Esophagus squamous epithelium (tissue), 5 donors: ENCODE measurements at places on chromosomes 2 and 18. TPM values are rescaled to one million over a fixed set of nuclear protein-coding genes. Genes with fewer than 3 reads are reported as not detected.

- no peak for DNase-seq
Observed at GRCh38 chr18:79881695-79882094, 69.8 kb downstream of the SLC66A2 start.

GRCh38 chr2:204665207-204665606, 119.9 kb downstream of the PARD3B start:
- no peak for DNase-seq

Gene NOSTRIN
- total RNA-seq = 0.76 TPM

Gene QPCT
- total RNA-seq = 2.1 TPM

GRCh38 chr2:181614874-181615638, 41.8 kb downstream of the CERKL start:
- no peak for DNase-seq

GRCh38 chr2:88141952-88142351, 14.1 kb upstream of the FABP1 start:
- DNase-seq = no peak

Gene PRKAG3
- not detected for total RNA-seq

Gene LYG1
- not detected for total RNA-seq

DNA sequence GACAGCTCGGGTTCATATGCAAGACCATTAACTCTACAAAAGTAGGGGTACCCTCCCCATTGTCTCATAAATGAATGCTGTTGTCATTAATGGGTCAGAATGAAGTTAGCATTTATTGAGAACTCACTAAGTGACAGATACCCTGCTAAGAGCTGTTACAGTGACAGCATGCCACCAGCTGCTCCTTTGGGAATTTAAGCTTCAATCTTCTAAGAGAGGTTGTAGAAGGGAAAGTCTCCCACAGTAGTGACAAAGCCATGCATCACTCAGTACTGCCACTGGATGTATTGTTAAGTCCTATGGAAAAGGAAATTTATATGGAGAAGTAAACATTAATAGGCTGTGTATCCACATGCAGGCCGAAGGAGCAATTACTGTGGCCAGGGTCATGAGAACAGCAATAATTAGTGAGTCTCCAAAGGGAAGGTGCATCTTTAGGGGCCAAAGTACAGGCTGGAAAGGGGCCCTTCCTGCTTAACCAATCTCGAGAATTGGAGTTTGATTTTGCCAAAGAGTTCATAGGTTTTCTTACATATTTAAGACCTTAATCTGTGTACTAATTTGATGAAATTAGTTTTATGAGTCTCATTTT, 64.5 kb upstream of the FAM124B start:
- DNase-seq = no peak

GRCh38 chr18:70464343-70465114, 175.7 kb downstream of the SOCS6 start:
- no peak for DNase-seq

Gene IL1A
- 0.53 TPM for total RNA-seq

- DNase-seq = no peak
Observed at GRCh38 chr2:107807988-107808387, 18.7 kb upstream of the RGPD4 start.

Gene TPO
- total RNA-seq = 0.31 TPM

DNA sequence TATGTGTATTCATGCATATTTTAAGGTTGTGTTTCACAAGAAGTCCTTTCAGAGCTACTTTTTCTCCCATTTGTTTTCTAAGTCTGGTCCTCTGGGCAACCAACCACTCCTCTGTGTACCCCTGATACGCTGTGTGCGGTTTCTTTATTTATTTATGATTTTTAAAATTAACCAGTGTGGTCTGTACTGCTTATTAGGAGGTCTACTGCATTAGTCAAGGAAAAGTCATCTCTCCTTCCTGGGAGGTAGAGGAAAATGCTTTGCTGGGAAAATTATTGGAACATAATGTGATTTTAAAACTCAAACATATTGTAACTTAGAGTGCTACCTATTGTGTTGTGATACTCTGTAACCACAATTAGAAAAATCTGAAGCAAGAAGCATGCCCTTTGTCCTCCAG, 1404.3 kb downstream of the SUCLG1 start:
- DNase-seq = no peak

Gene BIN1
- 20.2 TPM for total RNA-seq

Gene POTEJ
- not detected for total RNA-seq

Gene ADGRF3
- not detected for total RNA-seq

- no peak for DNase-seq
Observed at GRCh38 chr18:56508370-56509036, 129.9 kb downstream of the TXNL1 start.

- no peak for DNase-seq
Observed at GRCh38 chr2:28406276-28407096, 13.8 kb downstream of the FOSL2 start.

- no peak for DNase-seq
Observed at GRCh38 chr18:31970617-31971016, 27.7 kb upstream of the TRAPPC8 start.

DNA sequence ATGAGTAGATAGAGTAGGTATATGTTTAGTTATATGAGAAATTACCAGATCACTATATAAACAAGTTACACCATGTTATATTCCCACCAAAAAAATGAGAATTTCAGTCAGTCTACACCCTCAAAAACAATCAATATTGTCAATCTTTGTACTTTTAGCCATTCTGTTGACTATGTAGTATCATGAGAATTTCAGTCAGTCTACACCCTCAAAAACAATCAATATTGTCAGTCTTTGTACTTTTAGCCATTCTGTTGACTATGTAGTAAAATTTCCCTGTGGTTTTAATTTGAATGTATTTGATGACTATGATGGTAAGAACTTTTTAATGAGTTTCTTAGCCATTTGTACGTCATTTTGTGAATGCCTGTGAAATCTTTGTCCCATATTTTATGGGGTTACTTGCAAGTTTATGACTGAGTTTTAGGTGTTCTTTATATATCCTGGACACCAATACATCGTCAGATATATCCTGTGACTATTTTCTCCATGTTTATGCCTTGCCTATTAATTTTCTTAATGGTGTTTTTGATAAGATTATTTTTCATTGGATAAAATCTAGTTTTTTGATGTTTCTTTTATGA, 528.4 kb upstream of the SPHKAP start:
- DNase-seq = no peak

DNA sequence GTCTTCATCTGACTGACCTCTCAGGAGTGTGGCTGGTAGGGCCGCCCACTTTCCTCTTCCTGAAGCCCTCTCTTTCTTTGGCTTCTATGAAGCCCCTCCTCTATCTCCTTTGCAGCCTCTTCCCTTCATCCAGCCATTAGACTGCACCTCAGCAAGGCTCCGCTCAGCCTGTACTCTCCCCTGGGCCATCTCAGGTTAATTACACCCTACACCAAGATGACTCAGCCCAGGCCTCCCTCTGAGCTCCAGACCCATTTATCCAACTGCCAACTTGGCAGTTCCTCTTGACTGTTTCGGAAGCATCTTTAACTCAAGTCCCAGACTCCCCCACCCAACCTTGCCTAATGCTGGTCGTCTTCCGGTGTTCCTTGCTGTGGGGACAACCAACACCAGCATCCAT, 5.8 kb upstream of the WNT6 start:
- no peak for DNase-seq

DNA sequence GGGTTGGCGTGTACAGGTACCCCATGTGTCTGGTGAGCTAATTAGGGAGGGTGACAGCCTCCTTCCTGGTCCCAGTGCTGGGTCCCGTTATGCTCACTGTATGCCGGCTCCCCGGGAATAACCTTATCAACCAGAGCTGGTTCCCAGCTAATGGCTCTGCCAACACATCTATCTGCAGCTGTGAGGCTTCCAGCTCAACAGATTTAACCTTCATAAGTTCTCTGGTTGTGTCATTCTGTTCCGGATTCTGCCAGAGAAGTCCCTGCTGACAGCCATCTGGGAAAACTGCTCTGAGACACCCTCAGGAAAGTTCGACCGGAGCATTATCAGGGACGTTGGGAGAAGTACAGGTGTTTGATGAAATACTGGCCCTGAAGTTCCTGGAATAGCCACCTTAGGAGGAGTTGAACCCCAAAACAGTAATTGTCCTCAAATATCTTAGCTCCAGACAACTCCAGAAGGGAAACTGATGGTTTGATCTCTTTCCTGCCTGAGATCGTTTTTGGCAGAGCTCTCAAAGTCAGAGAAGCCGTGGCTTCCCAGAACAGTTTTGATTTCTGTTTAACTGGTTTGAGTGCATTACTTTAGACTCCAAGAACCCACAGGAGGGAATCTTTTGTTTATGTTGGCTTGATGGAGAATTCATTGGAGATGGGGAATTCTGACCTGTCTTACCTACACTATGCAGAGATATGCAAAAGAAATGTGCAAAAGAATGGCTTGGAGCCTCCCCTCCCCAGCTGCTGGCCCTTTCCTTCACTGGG, 39.4 kb upstream of the TXNDC2 start:
- DNase-seq = no peak

DNA sequence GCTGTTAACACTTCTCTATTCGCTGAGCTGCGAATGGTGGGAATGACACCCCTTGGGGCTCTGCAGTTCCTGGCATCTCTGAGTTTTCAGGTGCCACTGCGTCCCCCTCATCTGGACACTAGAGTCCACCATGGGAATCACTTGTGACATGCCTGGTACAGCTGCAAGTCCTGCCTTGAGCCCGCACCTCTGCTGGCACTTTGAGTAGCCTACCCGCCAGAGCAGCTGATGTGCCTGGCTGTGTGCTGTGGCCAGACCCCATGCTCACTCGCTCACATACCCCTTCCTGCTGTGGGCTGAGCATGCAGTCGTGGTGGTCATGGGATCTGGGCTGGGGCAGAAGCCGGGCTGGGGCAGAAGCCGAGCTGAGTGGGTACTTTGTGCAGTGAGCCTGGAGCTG, 117.6 kb downstream of the RND3 start:
- no peak for DNase-seq

DNA sequence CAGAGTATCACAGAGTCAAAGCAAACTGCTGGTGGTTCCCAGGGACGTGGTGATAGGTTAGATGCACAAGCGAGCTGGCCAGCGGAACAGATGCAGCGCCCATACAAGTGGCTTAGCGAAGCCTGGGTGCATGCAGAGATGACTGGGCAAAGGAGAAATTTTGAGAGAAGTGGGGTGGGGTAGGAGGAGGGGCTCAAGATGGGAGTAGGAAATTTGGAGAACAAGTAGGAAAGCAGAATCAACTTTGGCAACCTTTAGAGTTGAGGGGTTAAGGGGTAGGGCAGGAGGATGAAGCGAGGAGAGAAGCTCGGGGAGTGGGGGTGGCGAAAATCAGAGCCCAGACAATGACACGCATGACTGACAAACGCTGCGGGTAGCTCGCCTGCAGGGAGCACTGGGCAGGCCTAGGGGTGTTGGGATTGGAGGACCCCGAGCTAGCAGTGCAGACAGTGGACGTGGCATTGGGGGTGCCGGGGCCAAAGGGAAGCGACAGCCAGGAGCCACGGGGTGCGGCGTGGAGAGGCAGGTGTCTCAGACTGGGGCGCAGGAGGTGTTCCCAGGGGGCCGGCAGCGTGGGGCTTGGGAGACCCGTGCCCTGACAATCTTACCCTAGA, 431 bp downstream of the FAM98A start:
- DNase-seq = peak; percentile 11

DNA sequence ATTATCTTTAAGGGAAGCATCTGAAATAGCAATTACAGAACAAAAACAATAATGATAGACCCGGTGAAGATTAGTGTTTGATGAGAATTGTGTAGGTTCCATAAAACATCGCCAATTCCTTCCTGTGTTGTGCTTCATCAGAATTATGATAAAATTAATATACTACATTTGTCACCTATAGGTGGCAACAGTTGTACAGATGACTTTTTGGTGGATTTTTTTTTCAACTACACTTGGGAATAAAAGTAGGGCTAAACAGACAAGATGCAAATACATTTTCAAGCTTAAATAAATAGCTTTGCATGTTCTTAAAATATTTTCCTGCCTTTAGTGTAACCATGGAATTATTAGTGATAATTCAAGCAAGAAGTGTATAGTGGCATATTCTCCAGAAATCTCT, 7.0 kb upstream of the LYPD1 start:
- DNase-seq = no peak

GRCh38 chr2:105486762-105487141, 87.9 kb upstream of the FHL2 start:
- no peak for DNase-seq

Gene GALR1
- total RNA-seq = not detected

DNA sequence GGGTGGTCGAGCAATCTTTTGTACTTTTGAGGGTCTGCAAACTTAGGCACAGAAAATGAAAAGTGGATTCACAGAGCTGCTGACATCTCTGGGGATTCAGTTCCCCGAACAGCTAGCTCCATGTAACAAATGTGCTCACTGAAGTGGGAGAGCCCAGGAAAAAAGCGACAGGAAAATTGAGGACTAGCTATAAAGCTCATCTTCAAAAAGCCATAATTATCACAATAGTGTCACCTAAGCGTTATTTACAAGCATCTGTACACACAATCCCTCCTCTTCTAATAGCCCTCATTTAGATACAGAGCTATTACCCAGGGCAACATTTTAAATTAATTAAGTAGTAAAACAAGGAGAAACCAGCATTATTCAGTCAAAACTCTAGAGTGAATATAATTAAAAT, 36.1 kb downstream of the RNF152 start:
- DNase-seq = no peak

DNA sequence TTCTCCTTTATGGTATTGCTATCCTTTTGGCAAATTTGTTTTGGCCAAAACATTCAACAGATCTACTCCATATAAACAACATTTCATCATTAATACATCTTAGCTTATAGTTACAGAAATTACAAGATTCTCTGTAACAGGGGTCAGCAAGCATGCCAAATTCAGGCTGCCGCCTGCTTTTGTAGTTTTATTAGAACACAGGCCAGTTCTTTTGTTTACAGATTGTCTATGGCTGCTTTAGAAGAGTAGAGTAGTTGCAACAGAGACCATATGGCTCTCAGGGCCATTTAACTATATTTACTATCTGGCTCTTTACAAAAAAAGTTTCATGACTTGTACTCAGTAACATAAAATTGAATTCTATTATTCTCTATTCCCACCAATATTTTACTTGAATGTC, 53.9 kb downstream of the LNPK start:
- no peak for DNase-seq

Gene XRCC5
- total RNA-seq = 87.3 TPM

Gene HPCAL1
- 26.4 TPM for total RNA-seq

Gene FAM161A
- total RNA-seq = 0.76 TPM

DNA sequence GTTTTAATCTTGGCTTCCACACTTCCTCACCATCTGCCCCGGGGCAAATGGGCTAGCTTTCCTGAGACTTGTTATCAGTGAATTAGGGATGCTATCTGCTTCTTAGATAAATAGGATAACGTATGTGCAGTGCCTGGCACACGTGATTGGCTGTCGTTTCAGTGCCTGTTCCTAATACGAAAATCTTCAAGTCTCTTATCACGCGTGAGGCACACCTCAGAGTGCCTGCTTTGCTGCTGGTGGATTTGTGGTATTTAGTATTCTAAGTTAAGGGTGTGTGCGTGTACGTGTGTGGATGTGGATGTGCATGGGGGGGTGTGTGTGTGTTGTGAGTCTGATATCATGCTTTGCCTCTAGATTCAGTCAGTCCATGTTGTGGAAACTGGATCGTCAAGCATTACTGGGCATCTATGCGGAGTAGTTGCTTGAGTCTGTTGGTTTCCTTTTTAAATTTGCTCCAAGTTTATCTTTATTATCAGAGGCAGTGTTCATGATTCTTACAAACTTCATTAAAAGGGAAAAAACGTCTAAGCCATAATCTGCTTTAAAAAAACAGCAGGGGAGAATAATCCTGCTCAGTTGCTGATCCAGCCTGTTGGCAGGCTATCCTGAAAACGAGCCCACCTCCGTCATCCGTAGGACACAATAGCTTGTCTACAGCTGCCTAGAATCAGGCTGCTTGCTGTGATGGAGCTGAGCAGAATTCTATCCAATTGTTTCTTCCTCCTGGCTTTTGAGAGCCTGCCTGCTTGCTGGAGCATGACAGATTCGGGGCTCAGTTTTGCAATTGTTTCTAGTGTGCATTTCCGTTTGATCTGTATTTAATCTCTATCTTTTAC, 6.6 kb downstream of the SH3RF3 start:
- no peak for DNase-seq
